Left renal pelvis (tissue), 4 donors: ENCODE measurements at places on chromosomes 2 and 18.
A peak's percentile ranks its signal among the peaks of the same experiment; 100 is the strongest.

- DNase-seq = no peak
Observed at GRCh38 chr18:28382215-28382879, 205.4 kb upstream of the CDH2 start.

GRCh38 chr18:58562999-58563667 is 65.8 kb downstream of the ALPK2 start:
- no peak for DNase-seq

GRCh38 chr2:159185401-159186130 is 100.9 kb downstream of the WDSUB1 start:
- DNase-seq = no peak

- no peak for DNase-seq
Observed at GRCh38 chr2:202014318-202014717, 19.3 kb upstream of the FZD7 start.

DNA sequence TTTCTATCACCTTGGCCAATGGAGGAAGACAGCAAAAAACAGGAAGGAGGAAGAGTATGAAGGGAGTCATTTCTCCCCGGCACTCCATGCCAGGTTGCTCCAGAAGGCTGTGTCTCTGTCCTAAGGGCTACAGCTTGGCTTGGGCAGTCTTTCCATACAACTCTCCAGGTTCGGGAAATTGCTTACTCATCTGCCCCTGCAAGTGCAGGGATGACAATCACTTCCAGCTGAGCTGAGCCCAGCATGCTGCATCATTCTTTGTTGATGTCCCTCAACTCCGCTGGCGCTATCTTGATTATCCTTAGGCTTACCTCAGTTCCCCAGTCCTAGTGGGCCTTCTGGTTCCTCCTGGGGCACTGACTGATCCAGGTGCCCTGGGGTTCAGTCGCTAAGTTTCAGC is 86.9 kb upstream of the COPS8 start:
- no peak for DNase-seq

DNA sequence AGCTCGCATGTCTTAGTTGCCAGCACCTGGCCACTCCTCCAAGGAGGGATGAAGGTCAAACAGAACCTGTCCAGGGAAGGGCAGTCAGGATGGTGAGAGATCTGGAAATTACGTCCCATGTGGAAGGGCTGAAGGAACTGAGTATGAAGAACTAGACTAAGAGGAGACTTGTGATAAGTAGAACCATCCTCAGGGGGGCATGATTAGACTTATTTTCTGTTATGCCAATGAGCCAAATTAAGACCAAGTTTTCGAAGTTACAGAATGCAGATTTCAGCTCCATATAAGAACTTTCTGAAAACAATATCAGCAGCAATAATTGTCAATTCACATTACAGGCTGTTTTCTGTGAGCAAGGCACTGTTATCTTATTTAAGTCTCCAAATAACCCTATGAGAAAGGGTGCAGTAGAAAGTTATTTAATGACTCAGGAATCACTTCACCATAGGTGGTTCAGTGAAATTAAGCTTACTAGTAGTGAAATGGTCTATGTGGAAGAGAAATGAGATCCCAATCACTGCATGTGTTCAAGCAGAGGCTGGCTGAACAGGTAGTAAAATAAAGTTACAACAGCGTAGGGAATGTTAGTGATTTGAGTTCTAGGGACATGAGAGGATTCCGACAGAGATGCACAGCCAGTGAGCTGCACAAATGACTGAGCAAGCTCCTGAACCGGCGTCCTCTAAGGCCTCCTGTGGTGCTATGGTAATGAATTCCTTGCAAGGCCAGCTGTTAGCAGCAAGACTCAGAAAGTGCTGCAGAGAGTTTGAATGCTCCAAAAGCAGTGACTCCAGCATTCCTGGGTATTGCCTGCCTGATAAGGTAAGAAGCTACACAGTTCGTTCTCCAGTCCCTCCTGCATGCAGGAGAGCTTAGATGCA is 4.5 kb upstream of the DYM start:
- no peak for DNase-seq

DNA sequence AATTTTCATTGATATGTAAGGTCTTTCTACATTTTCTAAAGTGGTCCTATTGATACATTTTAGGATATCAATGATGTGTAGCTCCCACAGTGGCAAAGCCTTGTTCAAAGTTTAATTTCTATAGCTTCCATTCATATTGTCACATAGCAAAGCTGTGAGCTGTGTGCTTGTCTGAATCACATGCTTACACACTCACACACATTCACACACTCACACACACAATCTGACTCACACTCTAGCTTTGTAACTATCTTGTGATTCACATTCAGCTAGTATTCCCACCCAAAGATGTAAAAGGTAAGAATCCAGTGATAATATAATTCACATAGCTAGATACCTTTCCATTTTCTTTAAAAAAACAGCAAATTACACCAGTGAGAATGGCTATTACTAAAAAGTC is 58.7 kb downstream of the MAPRE2 start:
- DNase-seq = no peak

DNA sequence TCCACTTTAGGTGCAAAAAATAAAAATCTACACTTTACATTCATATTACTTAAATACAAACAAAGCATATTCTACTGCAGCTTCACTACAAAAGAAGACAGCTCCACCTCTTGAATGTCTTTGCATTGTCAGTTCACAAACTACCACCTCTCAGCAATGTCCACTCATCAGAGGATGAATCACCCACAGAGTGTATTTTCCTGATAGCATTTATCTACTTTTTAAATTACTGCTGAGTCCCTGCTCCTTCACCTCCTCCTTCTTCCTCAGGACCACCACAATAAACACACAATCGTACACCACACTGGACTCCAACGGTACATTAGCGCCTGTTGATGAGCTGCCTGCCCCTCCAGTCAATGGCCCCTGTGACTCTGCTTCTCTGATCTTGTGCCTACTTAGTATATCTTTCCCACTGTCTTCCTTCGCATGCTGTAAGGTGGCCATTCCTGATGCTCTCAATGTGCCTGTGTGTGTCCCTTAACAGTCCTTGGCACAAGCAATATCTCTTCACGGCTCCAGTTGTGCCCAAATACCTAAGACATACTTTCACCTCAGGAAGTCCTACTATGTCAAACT is 120.9 kb downstream of the DHRS9 start:
- DNase-seq = no peak

DNA sequence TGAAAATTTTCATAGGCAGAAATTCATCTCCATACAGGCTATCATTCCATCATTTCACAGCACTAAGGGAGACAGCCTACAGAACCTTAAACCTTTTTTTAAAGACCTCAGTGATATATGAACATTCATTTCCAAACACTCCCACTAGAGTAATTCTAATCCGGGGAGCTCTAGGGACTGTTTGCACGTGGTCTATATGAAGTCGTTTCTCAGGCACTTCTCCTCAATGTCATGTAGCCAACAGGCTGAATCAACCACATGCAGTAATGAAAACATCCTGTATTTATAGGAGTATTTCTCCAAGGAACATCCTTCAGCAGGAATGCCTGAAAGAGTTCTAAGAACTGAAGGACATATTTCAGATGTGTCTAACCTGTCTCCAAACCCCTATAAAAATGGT is 97.3 kb upstream of the CREB1 start:
- no peak for DNase-seq

DNA sequence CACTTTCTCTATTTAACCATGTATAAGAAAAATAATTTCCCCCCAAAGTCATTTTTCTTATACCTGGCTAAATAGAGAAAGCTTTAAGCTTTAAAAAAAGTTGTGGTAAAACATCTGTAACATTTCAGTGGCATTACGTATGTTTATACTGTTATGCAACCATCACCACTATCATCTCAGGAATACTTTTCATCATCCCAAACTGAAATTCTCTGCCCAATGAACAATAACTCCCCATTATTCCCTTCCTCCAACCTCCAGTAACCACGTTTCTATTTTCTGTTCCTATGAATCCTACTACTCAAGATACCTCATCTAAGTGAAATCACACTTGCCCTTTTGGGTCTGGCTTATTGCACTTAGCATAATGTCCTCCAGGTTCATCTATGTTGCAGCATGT is 1.7 kb upstream of the SLC3A1 start:
- DNase-seq = no peak

DNA sequence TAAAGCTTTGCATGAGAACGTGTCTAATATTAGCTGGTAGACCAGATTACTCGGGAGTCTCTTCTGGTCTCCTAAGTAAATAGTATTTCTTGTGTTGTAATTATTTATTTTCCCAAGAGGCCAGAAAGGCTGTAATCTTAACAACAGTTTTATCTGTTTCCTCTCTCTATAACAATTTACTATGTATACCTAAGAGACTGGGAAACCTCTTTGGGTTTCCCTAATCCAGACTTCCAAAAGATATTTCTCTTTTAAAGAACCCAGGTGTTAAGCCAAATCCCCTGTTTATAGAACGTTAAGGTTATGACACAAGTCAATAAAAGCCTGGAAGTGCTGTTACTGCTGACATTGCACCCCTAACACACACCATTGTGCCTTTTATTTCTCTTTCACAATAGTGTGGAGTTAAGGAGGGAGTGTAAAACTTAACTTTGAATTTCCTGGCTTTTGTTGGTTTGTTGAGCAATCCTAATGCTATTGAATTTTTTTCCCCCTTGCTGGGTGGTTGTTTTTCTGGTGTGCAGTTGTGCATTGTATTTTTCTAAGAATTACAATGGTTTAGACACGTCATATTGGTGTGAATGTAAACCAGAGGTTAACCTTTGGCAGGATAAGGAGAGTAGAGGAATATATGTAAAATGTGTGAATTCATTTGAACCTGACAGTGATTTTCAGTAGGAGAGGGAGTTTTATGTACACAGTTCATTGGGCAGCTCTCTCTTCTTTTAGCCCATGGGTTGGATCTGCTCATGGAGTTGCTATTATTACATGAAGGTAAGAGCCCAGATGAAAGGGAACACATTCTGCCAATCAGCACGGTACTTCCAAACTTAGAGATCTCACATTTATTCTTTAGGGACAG is 192.8 kb downstream of the MTX2 start:
- no peak for DNase-seq

DNA sequence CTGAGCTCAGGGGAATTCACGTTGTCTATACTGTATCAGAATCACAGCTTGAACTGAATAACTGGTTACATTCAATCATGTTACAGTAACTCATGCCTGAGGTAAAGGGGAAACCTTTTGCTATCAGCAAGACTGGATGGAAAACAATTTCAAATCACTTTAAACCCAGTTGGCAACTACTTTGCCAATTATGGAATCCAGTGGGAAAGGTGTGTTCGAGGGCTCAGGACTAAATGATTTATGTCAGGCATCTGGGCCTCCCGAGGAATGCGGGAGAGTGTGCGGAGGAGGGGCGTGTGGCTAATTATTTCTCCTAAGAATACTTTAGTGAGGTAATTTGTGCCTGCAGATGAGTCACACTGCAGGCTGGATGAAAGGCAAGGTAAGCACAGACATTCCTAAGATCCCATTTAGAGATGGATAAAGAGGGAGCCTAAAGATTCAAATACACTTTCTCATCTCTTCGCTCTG is 100.1 kb downstream of the HRH4 start:
- DNase-seq = peak; percentile 22

GRCh38 chr2:241316825-241317224 is 1.1 kb downstream of the SEPTIN2 start:
- DNase-seq = no peak

DNA sequence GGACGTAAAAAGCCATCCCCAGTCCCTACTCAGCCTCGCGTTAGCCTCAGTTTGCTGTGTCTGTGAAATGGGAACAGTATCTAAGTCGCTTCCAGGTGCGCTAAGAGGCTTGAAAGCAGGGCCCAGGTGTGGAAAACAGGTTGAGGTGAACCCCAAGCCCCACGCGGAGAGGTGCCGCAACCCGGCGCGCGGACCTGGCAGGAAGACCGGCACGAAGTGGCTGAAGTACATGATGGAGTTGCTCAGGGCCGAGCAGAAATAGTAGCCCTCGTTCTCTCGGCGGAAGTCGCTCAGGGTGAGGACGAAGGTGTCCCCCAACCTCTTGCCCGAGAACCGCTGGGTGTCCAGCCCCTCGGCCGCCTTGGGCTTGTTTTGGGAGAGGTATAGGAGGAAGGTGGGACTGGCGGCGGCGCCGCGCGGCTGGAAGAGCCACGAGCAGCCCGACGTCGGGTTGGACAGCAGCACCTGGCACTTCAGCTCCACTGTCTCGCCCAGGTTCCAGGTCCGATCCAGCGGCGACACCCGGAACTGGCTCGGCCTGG is 508 bp downstream of the CD8A start:
- no peak for DNase-seq

DNA sequence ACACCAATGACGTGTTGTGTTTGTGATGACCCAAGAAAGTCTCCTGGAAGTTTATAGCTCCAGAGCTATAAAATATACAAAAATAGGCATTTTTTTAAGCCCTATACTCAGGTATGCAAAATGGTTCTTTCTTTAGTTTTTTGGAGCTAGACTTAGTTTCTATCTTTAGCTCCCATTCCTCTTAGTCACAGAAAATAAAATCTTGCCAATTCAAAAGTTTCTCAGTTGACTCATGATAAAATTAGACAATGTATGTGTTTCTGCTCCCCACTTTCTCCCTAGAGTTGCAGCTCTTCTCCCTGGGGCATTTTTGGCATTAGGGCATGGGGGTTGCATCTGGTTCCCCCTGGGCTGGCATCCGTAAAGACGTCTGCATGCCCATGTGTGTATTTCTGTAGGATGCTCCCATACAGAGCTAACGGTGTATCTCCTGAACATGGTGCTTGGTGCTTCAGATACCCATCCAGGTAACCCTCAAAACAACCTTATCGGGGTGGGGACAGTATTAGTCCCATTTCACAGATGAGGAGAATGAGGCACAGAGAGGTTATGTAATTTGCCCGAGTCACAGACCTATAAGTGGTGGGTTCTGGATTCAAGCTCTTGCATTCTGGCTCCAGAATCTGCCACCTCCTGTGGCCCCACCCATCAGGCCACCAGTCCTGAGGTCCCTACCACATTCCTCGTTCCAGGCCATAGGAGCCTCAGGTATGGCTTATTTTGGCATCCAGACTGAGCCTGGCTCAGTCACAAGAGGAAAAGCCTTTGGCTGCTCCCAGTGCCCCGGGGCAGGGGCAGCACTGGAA is 43.1 kb upstream of the ASAP2 start:
- no peak for DNase-seq

DNA sequence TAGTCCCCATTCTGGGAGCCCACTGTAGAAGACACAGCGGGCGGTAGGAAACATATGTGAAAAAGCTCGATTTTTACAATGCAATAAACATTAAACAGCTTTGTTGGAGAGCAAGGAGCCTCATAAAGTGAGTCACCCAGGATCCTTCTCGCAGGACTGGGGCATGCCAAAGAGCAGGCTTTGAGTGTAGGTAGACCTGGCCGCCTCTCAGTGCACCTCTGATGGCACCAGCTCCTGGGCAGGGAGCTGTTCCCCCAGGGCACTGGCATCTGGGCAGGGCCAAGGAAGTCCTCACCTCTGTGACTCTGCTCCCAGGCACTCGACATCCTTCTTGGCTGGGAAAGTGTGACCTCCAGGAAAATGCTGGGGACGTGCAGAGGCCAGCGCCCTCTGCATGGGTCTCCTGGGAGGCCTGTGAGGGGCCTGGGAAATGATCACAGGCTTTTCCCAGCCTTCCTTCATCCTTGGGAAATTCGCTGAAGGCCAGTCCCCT is 94.2 kb downstream of the POLR1A start:
- DNase-seq = no peak

- DNase-seq = no peak
Observed at GRCh38 chr2:132620115-132620514, 49.9 kb downstream of the LYPD1 start.

- no peak for DNase-seq
Observed at GRCh38 chr2:158187908-158188307, 86.2 kb downstream of the UPP2 start.

GRCh38 chr2:28544405-28544921 is 48.6 kb downstream of the PLB1 start:
- no peak for DNase-seq
